ENCODE measurements at places on chromosomes 2 and 18. TPM values are rescaled to one million over a fixed set of nuclear protein-coding genes. Genes with fewer than 3 reads are reported as not detected.

Gene VSNL1
- not detected for total RNA-seq

Gene ICA1L
- total RNA-seq, result 6.4 TPM

Gene CHRNG
- not detected for total RNA-seq

Gene FRZB
- total RNA-seq, result not detected

Gene COLEC11
- not detected for total RNA-seq

Gene CXCR2
- not detected for total RNA-seq

Gene GATA6
- total RNA-seq, result 23.8 TPM

Gene SATB2
- 1.3 TPM for total RNA-seq

Gene UGT1A8
- not detected for total RNA-seq

Gene ZNF638
- 170 TPM for total RNA-seq

Gene COL4A4
- total RNA-seq, result 0.93 TPM

Gene GKN1
- total RNA-seq, result not detected

Gene GAREM1
- 1.9 TPM for total RNA-seq

Gene ATP5F1A
- total RNA-seq, result 944 TPM

Gene LTBP1
- total RNA-seq, result 9.5 TPM

Gene FLACC1
- total RNA-seq, result 2.3 TPM

Gene CPSF3
- 95.3 TPM for total RNA-seq

Gene COL4A3
- total RNA-seq, result 0.14 TPM

Gene PAX3
- total RNA-seq, result not detected

Gene TSPYL6
- not detected for total RNA-seq

Gene COL6A3
- total RNA-seq, result 0.72 TPM

Gene OXER1
- not detected for total RNA-seq

Gene CYS1
- total RNA-seq, result not detected

Gene LAMA3
- total RNA-seq, result 8.0 TPM

Gene FZD7
- 0.27 TPM for total RNA-seq

Gene SRD5A2
- total RNA-seq, result under 0.01 TPM

Gene SEPTIN10
- 156 TPM for total RNA-seq

Gene DQX1
- 0.13 TPM for total RNA-seq

Gene FEV
- total RNA-seq, result not detected

Gene NT5C1B
- not detected for total RNA-seq

Gene ZNF396
- 1.3 TPM for total RNA-seq

Gene CFAP221
- not detected for total RNA-seq

Gene FAP
- 0.53 TPM for total RNA-seq

Gene SEC11C
- 22.3 TPM for total RNA-seq

Gene L3MBTL4
- 0.57 TPM for total RNA-seq

Gene KCNG2
- not detected for total RNA-seq

Gene GREB1L
- total RNA-seq, result 1.1 TPM

Gene SPEG
- total RNA-seq, result 0.80 TPM

Gene IGFBP5
- total RNA-seq, result 0.40 TPM

Gene ZSWIM2
- total RNA-seq, result not detected

Gene TDRD15
- under 0.01 TPM for total RNA-seq

Gene NOSTRIN
- 0.07 TPM for total RNA-seq

Gene TMEM17
- 1.7 TPM for total RNA-seq

Gene TUBB8B
- total RNA-seq, result not detected

Gene SLC4A3
- total RNA-seq, result 0.13 TPM

Gene SULT1C2
- not detected for total RNA-seq

Gene ELP2
- 94.7 TPM for total RNA-seq

Gene SMCHD1
- 112 TPM for total RNA-seq

Gene PAX8
- 0.13 TPM for total RNA-seq

Gene STARD6
- not detected for total RNA-seq

Gene NEURL3
- total RNA-seq, result not detected

Gene RESP18
- not detected for total RNA-seq

Gene CCDC74B
- total RNA-seq, result 0.66 TPM

Gene TRIP12
- 389 TPM for total RNA-seq
